ENCODE measurements at places on chromosomes 7 and 10. TPM values are rescaled to one million over a fixed set of nuclear protein-coding genes. Genes with fewer than 3 reads are reported as not detected.

Gene PRSS58
- total RNA-seq = not detected

Gene OTUD1
- total RNA-seq = 5.4 TPM

Gene NEUROD6
- not detected for total RNA-seq

DNA sequence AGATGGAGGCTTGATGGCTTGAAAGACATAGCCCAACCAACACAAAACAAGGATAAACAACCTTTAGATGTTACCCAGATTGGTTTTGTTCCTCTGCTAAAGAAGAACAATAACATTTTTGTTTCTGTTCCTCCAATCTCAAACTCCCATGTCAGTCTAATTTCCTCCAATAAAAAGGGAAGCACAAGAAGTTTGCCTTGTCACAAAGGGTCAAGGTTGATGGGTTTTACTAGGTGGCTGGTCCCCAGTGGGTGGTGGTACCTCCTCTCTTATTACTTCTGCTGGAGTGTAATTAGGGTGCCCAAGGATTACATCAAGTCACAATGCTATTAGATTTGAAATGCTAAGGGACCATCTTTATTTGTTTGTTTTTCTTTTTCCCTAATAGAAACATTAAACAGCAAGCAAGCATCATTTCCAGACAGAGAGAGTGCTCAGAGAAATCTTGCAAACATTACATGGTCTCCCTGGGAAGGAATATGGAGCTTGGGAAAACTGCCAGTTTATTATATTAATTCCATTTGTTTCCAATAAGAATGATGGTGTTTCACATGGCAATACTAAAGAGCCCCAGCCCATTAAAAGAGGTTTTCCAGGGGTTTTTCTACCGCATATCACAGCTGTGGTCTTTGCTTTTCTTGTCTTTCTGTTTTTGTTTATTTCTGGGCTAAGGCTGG lies 78.3 kb upstream of the AOAH start:
- no peak for DNase-seq

DNA sequence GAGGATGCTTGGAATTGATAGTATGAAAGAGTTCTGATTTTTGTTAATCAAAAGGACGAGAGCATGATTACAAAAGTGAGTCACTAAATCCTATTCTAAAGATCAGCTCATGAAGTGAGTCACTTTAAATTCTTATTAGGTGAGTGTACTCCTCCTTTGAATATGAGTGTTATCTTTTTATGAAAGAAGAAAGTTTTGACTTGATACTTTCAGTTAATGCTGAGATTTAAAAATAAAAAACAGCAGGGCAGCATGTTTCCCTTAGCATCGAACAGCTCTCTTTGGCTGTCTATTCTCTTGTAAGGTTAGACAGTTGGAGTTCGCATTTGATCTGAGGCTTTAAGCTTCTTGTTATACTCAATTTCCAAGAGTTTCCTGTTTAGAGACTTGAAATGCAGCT lies 222.0 kb downstream of the TWIST1 start:
- no peak for DNase-seq

- no peak for DNase-seq
These were observed 59.0 kb upstream of the RAB18 start for GRCh38 chr10:27445070-27445469.

DNA sequence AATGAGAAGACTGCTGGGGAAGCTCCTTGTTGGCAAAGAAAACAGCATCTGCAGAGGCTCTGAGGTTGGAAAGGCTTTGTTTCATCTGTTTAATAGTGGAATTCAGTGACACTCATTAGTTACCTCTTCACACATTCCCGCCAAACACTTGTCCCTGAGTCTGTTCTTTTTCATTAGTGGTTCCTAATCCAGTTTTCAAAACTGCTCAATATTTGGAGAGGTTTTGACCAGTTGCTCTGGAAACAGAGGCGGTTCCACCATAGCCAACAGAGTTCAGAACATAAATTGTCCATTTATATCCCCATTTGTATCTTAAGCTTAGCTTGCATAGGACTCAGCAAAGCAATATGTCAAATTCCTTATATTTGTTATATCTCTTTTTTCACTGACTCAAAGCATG lies 754.6 kb downstream of the AUTS2 start:
- DNase-seq = no peak

Measured in SK-MEL-5 (cell line).